ENCODE measurements at places on chromosomes 1 and 21.

DNA sequence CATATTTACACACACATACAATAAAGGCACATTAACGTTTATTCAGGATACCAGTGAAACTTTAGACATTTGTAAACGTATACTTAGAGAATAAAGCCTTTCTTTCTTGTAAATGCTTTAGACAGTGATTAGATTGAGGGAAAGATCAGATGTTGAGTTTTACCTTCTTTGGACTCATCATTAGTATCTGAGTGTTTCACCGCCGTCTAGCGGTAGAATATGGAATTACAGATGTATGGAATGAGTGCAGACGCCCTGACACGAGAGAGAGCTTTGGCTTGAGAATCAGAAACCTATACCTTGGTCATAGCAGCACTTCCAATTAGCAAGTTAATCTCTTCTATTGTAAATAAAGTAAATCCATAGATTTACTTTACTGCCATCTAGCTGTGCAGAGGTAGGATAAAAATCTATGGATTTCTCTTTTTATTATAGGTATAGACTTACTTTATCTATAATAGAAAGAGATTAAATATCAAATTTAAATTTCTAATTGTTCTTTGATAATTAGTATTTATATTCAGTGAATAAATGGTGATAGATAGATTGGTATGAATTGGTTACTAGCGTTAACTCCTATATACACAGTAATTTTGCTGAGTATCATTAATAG, 12.6 kb downstream of the FLG2 start:
- no peak for DNase-seq

- no peak for DNase-seq
These were observed 31.0 kb downstream of the PALMD start for GRCh38 chr1:99676876-99677275.

DNA sequence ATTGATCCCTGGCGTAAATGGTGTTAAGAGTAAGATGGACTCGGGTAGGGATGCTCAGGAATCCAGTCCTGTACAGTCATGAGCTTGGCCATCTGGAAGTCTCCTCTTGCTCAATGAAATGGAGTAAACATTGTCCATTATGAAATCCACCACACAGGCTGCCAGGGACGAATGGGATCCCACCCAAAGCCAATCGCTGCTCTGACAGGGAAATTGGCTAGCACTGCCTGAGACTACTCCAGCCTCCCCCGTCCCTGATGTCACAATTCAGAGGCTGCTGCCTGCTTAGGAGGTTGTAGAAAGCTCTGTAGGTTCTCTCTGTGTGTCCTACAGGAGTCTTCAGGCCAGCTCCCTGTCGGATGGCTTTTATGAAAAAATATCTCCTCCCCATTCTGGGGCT, at the start of gene HSD11B1:
Gene HSD11B1, plus strand, starts transcription at position 263 of the 400 bp plus-strand sequence. Its CDS starts 97 bp downstream, at position 360.
- DNase-seq: no peak

- no peak for DNase-seq
These were observed 182.9 kb upstream of the KCND3 start for GRCh38 chr1:112172294-112172882.

- DNase-seq: no peak
These were observed 771 bp downstream of the ABCD3 start for GRCh38 chr1:94418664-94419655.

GRCh38 chr1:18142471-18142870, 34.9 kb downstream of the IGSF21 start:
- DNase-seq: no peak

GRCh38 chr1:229970714-229971113, 96.3 kb upstream of the GALNT2 start:
- no peak for DNase-seq

DNA sequence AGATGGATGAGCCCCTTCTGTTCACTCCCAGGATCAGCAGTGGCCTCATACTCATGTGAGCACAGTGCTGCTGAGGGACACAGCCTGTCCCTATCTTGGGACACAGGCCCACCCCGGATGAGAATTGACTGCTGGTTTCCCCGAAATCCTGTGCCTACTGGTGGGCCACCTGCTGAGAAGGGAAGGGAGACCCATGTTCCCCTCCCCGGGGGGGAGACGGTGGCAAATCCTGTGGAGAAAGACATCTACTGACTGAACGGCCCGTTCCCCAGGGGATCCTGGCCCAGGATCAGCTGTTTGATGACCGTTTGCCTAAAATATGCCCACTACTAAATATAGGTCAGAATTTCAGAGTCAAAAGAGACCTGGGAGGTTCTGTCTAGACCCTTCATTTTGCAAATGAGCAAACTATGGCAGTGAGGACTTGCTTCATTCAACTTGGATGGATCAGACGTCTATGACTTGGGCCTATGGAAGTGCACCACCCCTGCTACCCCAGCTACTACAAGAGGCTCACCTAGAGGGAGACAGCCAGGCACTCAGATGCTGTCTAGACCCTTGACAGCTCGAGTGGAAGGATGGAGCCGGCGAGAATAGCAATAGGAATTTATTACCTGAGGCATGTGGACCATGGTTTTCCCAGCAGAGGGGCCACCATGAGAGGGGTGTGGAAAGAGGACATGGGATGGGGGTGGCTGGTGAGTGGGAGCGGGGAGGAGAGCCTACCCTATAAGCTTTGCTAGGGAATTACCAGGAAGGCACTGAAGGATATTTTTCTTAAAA, 15.6 kb upstream of the THEMIS2 start:
- DNase-seq: peak; percentile 3

- no peak for DNase-seq
These were observed 132.5 kb upstream of the SLC45A1 start for GRCh38 chr1:8185400-8185799.

DNA sequence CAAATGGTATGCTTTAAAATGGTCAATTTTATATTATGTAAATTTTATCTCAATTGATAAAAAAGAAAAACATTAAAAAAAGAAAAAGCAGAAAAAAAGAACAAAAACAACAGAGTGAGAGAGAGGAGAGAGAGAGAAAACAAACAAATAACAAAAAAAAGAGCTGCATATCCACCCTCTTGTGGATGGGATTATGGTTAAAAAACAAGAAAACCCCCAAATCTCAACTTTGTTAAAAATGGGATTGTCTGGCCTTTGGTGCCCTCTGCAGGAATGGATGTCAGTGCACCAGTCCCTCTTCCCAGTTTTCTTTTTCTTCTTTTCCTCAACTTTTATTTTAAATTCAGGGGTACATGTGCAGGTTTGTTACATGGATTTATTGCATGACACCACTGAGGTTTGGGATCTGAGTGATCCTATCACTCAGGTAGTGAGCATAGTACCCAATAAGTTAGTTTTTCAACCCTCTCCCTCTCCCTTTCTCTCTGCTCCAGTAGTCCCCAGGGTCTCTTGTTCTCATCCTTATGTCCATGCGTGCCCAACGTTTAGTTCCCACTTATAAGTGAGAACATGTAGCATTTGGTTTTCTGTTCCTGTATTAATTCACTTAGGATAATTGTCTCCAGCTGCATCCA, 28.1 kb downstream of the RNF187 start:
- DNase-seq: no peak

- DNase-seq: no peak
These were observed 4.6 kb downstream of the ATP13A2 start for GRCh38 chr1:17007121-17007520.

GRCh38 chr1:21297975-21298374, 7.7 kb upstream of the ECE1 start:
- no peak for DNase-seq

DNA sequence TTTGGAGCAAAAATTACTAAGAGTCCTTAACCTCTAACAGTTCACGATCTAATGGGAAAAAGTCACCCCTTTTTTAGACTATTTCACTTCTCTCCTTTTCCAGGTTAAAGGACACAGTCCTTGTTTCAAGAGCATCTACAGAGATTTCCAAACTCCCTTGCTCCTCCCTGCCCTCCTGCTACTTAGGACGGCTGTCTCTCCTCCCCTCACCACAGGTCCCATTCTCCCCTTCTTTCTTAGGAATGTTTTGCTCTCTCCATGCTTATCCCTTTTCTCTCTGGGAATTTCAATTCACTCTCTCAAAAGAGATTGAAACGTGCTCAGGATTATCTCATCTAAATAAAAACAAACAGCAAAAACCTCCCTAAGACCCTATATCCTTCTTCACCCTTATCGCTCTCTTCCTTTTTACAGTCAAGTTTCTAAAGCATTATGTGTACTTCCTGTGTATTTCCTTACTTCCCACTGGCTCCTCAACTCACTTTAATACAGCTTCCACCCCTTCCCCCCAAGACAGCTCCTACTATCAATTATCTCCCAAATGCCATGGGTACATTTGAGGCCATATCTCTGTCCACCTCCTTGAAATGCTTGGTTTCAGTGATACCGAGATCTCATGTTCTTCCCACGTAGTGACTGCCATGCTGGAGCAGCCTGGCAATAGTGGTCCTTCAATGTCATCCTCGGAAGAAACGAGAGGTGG, 43.2 kb upstream of the ZNF281 start:
- no peak for DNase-seq

GRCh38 chr1:245546875-245547274, 392.1 kb downstream of the KIF26B start:
- no peak for DNase-seq

- no peak for DNase-seq
These were observed 67.1 kb downstream of the CENPF start for GRCh38 chr1:214670098-214670497.

DNA sequence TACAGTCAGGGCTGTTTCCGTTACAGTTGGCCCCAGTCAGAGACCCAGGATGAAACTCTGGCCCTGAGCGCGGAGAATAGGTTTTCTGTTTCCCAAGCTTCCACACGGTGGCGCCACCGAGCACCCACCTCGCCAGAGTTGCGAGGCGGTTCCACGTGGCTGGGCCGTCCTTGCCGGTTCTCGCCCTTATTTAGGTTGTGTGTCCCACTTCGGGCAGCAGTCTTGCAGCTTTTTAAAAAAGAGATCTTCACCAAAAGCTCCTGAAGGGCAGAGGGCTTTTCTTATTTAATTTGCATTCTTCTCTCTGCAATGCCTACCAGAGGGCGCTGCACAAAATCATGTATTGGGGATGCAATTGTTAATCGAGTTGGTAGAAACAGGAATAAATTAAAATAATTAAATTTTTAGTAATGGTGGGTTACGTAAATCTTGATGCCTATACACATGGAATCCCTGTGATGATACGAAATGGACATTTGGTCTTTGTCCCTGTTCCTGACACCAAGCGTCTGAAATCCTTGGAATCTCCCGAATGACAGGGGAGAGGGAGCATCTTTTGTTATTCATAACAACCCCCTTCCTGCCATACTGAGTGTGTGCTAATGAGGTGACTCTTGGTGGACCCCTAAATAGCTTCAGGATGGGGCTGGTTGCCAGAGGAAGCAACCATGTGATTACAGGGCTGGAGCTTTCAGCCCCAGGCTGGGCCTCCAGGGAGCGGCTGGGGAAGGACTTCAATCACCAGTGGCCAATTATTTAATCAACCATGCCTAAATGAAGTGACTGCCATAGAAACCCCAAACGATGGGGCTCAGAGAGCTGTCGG, 5.6 kb upstream of the S100A7 start:
- peak; percentile 75 for DNase-seq

DNA sequence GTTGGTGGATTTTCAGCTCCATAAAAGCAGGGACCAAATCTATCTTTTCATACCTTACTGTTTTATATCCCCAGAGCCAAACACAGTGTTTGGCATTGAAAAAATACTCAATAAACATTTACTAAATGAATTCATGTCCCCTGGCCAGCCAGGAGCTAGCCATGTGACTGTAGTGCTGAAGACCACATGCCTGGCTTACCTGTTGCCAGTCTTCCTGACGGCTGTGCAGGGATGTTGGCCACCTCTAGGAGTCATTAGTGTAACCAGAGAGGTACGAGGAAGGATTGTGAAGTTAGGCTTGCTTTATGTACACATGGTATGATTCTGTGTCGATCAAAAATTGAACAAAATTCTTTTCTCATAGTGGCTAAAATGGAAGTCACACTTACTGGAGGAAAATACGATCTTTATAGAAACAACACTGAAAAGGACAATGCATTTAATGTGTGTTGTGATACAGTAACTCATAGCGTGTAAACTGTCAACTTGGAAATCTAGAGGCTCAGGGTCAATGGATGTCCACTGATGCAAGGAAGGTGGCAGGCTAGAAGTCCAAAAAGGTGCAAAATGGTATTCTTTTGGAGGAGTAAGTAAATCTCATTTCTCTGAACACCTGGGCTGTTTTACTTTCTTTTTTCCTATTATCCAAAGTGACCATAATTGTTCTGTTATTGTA, 60.9 kb downstream of the FGGY start:
- no peak for DNase-seq

DNA sequence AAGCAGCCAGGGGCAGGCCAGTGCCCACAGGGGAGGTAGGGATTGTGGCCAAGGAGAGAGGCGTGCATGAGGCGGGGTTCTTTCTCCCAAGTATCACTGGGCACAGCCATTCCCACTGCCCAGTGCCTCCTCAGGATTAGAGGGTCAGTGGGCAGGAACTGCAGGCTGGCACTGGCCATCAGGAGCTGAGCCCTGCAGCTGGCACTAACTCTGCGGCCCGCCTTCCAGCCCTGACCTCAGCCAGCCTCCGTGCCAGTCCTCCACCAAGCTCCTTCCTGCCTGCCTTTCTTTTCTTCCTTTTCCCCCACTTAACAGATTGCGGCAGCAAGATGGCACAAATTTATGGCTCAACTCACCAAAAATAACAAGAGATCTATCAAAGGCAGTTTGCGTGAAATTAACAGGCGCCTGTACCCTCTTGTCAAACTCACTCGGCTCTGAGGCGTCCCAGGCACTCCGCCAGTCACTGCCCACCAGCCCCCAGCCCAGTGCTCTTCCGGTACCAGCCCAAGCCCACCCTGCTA, 11.1 kb downstream of the ADGRB2 start:
- no peak for DNase-seq

DNA sequence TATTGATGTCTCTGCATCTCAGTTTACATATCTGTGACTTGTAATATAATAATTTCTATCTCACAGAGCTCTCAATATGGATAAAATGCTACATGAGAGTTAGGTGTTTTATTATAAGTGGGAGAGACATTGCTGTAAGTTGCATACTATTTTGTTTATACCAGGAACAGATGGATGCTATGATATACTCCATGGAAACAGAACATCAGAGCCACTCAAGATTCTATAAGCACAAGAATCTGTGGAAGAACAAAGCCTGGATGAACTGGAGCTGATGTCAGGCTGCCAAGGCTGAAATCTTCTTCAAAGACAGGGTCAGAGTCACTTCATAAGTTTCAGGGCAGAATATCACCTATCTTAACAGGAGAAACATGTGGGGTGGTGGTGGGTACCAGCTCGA, 30.2 kb downstream of the DUSP10 start:
- DNase-seq: no peak
